PC-9 (cell line): ENCODE measurements at places on chromosomes 1 and 21.

DNA sequence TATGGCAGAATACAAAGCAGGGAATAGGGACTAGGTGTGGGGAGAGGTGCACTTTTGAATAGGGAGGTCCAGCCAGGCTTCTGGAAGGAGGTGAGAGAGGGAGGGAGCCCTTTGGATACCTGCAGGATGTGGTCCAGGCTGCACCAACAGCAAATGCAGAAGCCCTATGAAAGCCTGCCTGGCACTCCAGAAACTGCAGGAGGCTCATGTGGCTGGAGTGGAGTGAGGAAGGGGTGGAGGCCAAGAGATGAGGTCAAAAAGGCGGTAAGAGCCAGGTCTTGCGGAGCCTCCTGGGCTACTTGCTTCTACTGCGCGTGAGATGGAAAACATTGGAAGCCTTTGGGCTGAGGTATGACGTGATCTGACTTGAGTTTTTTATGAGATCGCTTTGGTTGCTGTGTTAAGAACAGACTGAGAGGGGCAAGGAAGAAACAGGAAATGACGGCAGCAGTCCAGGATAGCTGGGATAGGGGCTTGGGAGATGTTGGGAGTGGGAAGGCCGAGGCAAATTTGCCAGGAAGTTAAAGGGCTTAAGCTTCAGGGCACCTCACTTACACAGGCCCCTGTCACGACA is 4.4 kb upstream of the BATF3 start:
- no peaks in the 10 kb centered on the region for H3K27me3 ChIP-seq
- no peak overlapping the region for H3K4me3 ChIP-seq
- no peak overlapping the region for H3K27ac ChIP-seq
- H3K4me1 ChIP-seq: no peaks in the 10 kb centered on the region
- H3K36me3 ChIP-seq: no peaks in the 10 kb centered on the region
- no peak for DNase-seq

DNA sequence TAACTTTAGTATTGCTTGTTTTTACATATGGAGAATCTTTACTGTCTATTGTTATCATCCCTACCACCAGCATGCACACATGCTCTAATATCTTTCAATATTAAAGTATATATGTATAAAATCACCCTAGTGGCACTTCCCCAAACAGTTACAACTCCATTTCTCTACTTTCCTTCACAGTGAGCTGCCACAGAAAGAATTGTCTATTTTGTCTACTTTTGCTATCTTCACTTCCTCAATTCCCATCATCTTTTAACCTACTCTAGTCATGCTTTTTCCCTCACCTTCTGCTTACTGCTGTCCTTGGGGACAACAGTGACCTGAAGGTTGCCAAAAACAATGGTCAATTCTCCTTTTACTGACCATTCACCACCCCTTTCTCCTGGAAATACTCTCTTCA is 59.2 kb downstream of the VCAM1 start:
- H3K4me3 ChIP-seq: no peak overlapping the region
- H3K27me3 ChIP-seq: no peaks in the 10 kb centered on the region
- H3K36me3 ChIP-seq: no peaks in the 10 kb centered on the region
- no peaks in the 10 kb centered on the region for H3K4me1 ChIP-seq
- DNase-seq: no peak
- no peak overlapping the region for H3K27ac ChIP-seq

DNA sequence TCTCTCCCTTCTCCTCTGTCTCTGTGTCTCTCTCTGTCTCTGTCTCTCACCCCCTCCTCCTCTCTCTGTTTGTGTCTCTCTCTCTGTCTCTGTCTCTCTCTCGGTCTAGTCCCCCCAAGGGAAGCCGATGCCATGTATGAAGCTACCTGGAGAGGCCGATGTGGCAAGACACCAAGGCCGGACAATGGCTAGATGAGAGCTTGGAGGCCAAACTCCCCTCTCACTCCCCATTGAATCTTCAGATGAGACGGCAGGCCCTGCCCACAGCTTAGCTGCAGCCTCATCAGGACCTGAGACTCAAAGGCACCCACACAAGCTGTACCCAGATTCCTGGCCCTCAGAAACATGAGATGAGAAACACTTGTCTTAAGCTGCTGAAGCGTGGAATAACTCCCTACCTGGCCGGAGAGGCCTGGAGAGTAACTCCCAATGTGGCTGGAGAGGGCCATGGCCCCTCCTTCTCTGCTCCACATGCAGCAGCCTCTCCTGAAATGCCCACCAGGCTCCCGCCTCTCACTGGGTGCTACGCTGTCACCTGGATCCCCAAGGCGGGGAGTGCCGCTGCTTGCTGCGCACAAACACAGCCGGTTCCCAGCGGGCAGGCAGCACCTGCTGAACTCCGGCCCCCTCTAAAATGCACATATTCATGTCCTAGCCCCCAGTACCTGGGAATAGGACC is 7.8 kb upstream of the ACTRT2 start:
- H3K4me1 ChIP-seq: no peaks in the 10 kb centered on the region
- no peaks in the 10 kb centered on the region for H3K36me3 ChIP-seq
- H3K4me3 ChIP-seq: no peak overlapping the region
- H3K27me3 ChIP-seq: peaks cover 76% of the 10 kb centered on the region

DNA sequence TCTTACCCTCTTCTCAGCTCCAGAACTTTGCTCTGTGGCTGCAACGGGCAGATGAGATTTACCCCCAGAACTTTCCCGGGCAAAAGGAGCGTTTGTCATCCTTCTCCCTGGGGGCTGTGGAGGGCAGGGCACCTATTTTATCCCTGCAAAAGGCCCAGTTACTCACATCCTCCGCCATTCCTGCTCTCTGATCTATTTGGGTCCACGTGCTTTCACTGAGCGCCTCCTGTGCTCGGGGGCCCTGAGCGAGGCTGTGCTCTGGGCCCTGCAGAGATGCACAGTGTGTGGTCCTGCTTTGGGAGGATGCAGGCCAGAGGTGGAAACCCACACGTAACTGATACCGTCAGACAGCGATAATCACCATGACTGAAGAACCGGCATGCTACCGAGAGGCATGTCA is 2.4 kb upstream of the CSMD2 start:
- peaks cover 12% of the 10 kb centered on the region for H3K27me3 ChIP-seq
- H3K36me3 ChIP-seq: no peaks in the 10 kb centered on the region
- no peaks in the 10 kb centered on the region for H3K4me1 ChIP-seq
- no peak overlapping the region for H3K4me3 ChIP-seq
- DNase-seq: no peak

DNA sequence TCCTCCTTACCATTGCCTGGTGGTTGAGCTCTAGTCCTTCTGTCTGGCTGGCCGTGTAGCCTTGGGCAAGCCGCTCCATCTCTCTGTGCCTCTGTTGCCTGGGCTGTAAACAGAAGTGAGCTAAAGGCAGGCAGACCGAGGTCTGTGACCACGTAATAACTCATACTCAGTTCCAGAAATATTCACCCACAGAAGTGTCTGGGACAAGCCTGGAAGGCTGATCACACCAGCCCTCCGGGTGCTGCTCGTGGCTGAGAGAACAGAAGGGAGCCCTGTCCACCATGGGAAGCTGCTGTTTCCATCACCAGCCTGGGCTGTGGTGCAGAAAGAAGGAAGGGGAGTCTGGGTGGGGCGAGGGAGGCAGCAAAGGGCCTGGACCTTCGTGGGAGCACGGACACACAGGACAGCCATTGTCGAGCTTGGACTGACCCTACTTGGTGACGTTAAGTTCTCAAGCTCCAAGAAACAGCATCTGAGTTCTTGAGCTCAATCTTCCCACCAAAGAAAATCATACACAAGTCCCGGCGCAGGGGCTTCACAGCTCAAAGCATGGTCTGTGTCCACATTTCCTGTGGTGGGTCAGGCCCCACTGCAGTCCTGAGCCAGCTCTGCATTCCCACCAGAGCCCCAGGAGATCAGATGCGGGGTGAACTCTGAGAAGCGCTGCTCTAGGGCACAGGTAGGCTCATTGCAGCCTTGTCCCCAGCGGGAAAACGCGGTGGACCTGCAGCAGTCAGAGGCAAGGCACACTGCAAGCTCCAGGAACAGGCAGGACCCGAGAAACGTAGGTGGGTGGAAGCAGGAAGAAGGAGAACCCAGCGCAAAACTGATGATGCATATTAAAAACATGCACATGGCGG is 61.8 kb downstream of the RUNX3 start:
- H3K27ac ChIP-seq: no peak overlapping the region
- no peaks in the 10 kb centered on the region for H3K36me3 ChIP-seq
- DNase-seq: no peak
- no peaks in the 10 kb centered on the region; the same call in 1 of the 2 replicates for H3K4me1 ChIP-seq

- no peak within 1 kb of the TSS for H3K4me3 ChIP-seq
- no peaks in the 10 kb centered on the region for H3K27me3 ChIP-seq
- H3K36me3 ChIP-seq: no peaks in the 10 kb centered on the region
- peaks cover 5% of the 10 kb centered on the region for H3K4me1 ChIP-seq
- H3K27ac ChIP-seq: no peak within 1 kb of the TSS
Observed at GRCh38 chr1:150887018-150887417, at the start of gene CTXND2. Gene CTXND2 (plus strand): TSS chr1:150887136. CDS start chr1:150912315, 25,179 bp downstream.

DNA sequence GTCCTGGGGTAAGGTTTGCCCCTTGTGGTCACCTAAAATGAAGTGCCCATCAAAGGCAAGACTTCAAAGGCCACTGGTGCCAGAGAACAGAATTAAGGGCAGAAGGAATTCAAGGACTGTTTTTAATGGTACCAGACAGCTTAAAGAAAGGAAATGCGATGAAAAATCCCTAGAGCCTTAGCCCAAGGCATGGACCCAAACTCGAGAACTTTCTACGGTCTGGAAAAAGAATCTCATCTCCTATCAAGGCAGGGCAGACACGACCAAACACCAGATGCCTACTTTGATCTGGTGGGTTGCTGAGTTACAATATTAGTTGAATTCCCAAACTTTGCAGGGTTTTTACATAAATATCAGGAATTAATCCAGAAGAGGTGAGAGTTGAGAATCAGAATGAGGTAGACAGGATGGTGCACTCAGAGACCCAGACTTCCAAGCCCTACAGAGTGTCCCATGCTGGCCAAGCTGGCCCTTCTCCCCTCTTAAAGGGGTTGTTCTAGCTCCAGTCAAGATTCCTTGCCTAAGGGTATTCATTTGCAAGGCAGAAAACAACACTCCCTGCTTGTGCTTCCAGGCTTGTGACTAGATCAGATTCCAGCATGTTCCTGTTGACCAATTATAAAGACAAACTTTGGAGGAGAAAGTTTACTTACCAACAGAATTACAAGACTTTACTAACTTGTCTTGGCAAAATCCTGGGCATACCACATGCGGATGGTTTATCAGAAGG is 48.0 kb downstream of the EDN2 start:
- no peak for DNase-seq
- H3K4me1 ChIP-seq: peaks cover 28% of the 10 kb centered on the region

DNA sequence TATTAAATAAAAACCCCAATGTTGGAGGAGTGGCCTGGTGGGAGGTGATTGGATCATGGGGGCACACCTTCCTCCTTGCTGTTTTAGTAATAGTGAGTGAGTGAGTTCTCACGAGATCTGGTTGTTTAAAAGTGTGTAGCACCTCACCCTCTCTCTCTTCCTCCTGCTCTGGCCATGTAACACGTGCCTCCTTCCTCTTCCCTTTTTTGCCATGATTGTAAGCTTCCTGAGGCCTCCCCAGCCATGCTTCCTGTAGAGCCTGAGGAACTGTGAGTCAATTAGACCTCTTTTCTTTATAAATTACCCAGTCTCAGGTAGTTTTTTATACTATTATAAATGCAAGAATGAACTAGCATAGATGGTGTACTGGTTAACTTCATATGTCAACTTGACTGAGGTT is 68.0 kb downstream of the CCDC30 start:
- no peaks in the 10 kb centered on the region for H3K36me3 ChIP-seq
- H3K27me3 ChIP-seq: no peaks in the 10 kb centered on the region
- peaks cover 16% of the 10 kb centered on the region for H3K4me1 ChIP-seq
- H3K27ac ChIP-seq: no peak overlapping the region
- no peak overlapping the region for H3K4me3 ChIP-seq

- no peak overlapping the region for H3K27ac ChIP-seq
- H3K4me3 ChIP-seq: no peak overlapping the region
- no peaks in the 10 kb centered on the region for H3K4me1 ChIP-seq
- H3K27me3 ChIP-seq: no peaks in the 10 kb centered on the region; the same call in 1 of the 2 replicates
- no peaks in the 10 kb centered on the region for H3K36me3 ChIP-seq
Observed at GRCh38 chr1:108048301-108049177, 83.6 kb upstream of the VAV3 start.
